ENCODE measurements at places on chromosomes 6 and 20.

GRCh38 chr6:111586554-111586953 is 19.1 kb downstream of the TRAF3IP2 start:
- no peak for DNase-seq

DNA sequence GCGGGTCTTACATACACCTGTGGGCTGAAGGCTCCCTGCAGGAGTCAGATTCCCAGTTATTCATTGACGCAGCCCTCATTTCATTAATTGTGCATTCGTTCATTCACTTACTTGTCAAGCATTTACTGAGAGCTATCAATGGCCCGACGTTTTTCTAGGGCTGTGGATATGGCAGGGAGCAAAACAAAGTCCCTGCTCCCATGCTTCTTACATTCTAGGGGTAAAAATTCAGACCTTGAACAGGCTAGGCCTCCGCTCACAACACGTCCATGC is 369 bp upstream of the NSFL1C start:
- no peak for DNase-seq

GRCh38 chr6:3653528-3654070 is 97.9 kb downstream of the PXDC1 start:
- no peak for DNase-seq

- DNase-seq = no peak
These were observed 665.5 kb downstream of the TENT5A start for GRCh38 chr6:81086991-81087390.

GRCh38 chr20:37390503-37390890 is 44.6 kb downstream of the SRC start:
- DNase-seq = no peak

GRCh38 chr6:159590835-159591234 is 102.2 kb downstream of the SOD2 start:
- no peak for DNase-seq

- no peak for DNase-seq
These were observed 48.7 kb downstream of the ADAT2 start for GRCh38 chr6:143401636-143402370.

- DNase-seq = no peak
These were observed 3.2 kb upstream of the ZMYND8 start for GRCh38 chr20:47359530-47360296.

DNA sequence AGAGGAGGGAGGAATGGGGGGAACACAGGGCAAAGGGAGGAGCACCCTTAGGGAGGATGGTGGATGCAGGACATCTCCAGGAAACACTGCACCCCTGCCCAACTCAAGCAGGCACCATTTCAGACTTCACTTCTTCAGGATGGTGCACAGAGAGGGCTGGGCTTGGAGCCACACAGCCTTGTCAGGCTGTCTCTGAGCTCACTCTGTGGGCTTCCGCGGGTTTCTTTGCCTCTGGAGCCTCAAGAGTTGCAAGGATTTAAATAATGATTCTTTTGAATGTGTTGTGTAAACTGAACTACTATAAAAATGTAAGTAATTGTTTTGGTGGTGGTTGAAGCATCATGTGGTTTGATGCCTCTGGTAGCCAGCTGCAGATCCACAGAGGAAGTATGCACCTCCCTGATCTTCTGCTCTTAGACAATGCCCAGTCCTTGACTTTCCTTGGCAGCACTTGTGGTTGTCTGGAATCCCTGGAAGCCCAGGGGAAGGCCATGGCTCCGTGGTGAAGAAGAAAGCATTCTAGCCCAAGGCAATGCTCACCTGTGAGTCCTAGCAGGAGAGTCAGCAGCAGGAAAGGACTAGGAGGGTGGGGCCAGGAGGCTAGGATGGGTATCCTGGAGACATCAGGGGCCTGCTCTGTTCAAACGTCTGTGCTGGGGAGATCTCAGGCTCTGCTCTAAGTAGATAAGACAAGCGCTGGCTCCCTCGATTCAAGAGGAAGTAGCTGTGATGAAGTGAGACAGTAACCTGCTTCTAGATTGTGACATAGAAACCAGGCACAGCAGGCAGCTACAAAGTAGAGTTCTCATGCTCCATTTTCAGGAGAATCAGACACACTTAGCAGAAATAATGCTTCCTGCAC is 50.2 kb upstream of the SIRPG start:
- no peak for DNase-seq

DNA sequence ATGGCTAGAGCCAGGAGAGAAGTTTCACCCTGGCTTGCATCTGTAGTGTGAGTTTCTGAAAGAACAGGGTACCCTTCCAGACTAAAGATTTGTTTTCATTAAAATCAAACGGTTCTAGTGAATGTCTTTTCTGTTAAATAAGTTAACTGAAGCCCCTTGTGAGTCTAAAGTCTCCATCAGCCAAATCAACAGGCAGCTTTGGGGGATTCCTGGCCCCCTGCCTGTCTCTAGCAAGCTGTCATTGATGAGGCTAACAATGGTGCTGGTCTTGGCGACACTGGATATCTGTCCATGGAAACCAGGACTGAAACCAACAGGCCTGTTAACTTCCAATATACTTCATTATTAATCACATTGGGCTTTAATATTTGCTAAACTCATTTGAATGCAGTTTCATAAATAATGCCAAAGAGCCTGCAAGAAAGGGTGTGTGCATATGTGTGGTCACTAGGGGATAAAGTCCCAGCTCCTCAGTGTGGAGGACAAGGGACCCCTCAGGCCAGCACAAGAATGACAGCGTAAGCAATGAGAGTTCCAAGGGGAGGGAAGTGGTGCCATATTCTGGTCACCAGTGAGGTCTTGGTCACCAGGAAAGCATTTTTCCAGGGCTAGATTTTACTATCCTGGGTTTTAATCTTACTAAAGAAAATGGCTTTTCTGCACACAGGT is 9.1 kb upstream of the RNF182 start:
- DNase-seq = no peak

GRCh38 chr6:140029551-140029950 is 655.1 kb upstream of the CITED2 start:
- no peak for DNase-seq

DNA sequence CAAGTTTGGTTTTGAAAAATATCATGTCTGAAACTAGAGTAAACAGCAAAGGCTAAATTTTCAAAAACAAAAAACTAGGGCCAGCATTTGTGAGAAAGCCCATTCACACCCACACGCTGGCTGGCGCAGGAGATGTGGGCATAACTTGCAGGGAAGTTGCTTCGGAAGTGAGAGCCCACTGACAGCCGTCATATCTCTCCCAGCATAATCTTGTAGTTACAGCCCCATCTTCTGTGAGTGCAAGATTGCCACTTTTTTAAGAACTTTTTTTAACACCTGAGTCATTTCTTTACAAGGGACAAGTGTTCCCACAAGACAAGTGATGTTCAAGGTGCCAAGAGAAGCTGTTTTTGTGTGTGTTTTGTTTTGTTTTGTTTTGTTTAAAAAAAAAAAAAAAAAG is 212.5 kb upstream of the CNR1 start:
- DNase-seq = no peak

GRCh38 chr6:25749837-25750236 is 4.7 kb upstream of the SLC17A4 start:
- DNase-seq = no peak

DNA sequence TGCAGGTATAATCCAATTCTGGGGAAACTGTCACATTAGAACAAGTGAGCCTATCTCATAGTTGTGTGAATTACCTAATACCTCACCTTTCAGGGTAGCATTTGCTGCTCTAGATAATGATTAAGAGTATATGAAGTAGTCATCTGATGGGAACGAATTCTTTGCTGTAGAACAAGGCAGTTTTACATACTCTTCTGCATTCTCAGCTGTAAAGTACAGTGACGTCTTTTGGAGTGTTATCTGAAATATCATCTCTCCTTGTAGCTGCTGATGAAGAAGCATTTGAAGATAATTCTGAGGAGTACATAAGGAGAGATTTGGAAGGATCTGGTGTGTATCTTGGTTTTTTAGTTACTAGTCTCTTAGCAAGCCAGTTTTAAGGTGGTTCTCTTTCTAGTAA is 28.4 kb downstream of the CSE1L start:
- no peak for DNase-seq

GRCh38 chr6:80021591-80021990 is 17.1 kb downstream of the TTK start:
- no peak for DNase-seq

- DNase-seq = no peak
These were observed 179.9 kb downstream of the CDC5L start for GRCh38 chr6:44567406-44567805.

- DNase-seq = no peak
These were observed 66.5 kb downstream of the ELOVL5 start for GRCh38 chr6:53282234-53282633.

DNA sequence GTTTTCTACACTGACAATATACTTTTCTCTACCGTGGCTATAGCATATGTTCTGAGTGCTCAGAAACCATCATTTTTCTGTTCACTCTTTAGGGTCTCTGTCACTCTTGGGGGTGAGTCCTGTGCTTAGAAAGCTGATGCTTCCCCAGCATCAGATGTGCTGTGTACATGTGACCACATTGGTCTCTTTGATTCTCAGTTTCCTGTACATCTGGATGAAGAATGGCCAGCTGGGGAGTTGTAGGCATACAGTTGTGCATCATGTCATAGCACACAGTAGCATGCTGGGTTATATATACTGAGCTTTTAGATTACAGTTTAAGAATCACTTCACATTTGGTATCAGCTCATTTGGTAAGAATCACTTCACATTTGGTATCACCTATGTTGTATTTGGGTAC is 238.6 kb upstream of the PREP start:
- DNase-seq = no peak

DNA sequence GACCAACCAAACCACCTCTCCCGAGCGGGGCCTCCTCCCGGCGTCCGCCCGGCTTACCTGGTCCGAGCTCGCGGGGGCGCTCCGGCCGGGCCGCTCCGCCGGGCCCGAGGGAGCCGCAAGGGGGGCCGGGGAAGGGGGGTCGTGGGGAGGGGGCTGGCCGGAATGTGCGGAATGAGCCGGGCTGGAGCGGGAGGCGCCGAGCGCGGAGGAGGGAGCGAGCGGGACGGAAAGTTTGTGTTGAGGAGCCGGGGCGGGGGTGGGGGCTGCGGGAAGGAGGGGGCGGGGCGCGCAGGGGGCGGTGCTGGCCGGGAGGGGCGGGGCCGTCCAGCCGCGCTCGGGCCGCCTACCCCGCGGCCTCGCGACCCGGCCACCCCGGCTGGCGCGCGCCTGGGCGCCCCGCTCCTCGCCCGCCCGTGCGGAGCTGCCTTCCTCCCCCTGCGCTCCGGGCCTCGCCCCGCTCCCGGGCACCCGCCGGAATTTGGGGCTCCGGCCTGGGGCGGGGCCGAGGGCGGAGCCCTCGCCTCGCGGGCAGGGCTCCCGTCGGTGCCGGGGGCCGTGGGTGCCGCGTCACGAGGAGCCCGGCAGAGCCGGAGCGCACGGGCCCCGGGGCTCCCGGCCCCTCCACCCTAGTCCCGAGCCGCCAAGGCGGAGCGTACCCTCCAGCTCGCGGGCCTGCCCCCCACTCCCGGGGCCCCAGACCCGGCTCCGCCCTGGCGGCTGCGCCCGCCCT is at the start of gene TEAD3:
TEAD3 (minus strand) TSS at position 239 of the 730 bp plus-strand sequence.
- no peak for DNase-seq

DNA sequence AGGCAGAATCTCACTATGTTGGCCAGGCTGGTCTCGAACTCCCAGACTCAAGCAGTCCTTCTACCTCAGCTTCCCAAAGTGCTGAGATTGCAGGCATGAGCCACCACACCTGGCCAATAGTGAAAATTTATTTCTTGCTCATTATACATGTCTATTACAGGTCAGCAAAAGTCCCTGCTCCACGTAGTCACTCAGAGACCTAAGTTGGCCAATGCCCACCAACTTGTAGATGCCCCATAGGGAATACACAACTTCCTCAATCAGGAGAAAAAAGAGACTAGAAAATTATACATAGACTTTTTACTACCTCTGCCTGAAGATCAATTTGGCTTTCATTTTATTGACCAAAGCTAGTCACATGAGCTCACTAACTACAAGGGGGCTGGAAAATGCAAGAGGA is 22.0 kb upstream of the CGA start:
- no peak for DNase-seq

- peak; percentile 21 for DNase-seq
These were observed 69.5 kb downstream of the MRAP2 start for GRCh38 chr6:84103029-84103428.

DNA sequence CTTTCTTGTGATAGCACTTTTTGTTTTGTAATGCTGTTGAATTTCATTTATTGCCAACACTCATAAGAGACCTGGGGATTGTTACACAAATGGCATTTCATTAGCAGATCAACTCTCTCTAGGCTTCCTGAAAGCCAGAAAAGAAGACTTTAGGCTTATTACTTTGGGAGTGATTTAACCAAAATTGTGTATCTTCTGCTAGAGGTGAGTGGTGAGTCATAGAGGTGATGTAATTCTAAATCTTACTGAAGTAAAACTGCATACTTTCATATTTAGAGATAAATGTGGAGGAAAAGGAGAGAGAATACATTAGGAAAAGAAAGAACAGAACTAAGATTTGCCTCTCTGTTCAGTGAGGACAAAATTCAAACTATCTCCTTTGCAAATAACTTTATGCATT is 304.7 kb upstream of the RGS17 start:
- DNase-seq = no peak

DNA sequence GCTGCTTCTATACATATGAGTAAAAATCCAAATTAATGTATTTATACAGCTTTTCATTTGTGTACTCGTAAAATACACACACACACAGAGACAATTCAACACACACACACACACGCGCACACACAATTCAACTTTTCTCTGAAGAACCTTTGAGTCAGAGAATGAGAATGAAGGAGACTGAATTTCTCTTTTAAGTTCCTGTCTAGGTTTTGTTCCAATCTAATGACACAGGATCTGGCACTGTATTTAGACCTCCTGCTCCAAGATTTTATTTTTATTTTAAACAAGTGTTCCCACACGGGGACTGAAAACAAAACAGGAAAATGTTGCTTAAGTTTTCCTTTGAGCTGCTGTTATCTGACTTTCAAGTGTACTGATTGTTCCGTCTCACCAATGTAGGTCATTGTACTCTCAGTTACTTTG is 250.8 kb downstream of the LAMA2 start:
- DNase-seq = no peak

GRCh38 chr6:163166507-163166906 is 248.0 kb upstream of the QKI start:
- no peak for DNase-seq

- no peak for DNase-seq
These were observed 10.2 kb upstream of the SLC22A3 start for GRCh38 chr6:160337991-160338390.

DNA sequence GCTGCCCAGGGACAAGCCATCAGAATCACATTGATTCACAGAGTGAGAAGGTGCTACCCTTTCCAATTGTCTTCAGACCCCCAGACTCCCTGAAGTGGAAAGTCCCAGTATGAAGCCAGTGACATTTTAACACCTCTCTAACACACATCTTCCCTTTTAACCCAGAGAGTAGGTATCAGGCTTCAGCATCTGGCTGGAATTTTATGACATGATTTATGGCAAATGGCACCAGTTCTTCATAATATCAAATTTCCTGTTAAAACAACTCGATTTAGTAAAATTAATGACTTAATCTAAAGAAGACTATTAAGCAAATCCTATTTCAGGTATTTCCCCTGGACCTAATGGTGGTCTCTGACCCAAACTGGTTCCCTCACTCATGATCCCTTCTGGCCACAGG is 25.0 kb downstream of the KCNB1 start:
- no peak for DNase-seq

DNA sequence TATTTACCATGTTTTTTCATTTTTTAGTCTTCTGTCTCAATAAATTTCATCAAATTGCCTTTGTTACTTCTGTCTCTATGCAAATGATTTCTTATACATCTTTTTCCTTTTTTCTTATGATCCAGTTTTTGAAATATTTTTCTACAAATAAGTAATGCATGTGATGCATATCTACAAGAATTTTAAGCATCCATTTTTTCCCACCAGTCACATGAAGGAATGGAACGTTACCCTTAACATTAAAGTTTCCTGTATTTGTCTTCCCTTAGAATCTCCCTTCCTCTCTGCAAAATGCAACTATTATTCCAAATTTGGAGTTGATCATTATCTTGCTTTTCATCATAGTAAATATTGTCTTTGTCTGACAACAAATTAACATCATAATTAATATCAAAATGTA is 35.5 kb downstream of the PSMB9 start:
- no peak for DNase-seq
